COR-L47 (cell line): ENCODE measurements at places on chromosomes 6 and 20.

- no peak for DNase-seq
Observed at GRCh38 chr6:14927398-14927797, 318.5 kb upstream of the JARID2 start.

DNA sequence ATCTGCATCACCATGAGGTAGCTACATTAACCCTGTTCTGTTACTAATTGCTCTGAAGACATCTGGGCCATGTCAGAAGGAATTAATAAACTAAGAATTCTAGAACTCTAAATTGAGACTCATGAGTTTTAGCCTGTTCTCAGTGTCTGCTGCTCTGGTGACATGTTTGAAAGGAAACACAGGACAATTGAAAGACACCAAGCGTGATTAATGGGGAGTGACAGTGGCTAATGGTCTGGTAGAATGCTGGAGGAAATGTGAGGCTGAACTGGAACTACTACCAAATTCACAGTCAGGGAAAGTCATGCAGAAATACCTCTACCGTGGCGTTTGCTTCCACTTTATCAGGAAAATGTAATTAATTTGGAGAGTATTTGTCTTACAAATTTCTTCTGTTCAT, 140.0 kb downstream of the TBC1D7 start:
- DNase-seq, result no peak

DNA sequence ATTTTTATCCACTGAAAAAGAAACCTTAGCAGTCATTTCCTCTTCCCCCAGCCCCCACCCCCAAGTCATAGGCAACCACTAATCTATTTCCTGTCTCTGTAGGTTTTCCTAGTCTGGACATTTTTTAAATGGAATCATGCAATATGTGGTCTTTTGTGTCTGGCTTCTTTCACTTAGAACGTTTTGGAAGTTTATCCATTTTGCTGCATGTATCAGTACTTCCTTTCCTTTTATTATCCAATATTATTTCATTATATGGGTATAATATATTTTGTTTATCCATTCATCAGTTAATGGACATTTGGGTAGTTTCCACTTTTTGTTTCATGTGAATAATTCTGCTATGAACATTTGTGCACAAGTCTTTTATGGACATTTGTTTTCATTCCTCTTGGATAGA, 99.3 kb upstream of the BMP5 start:
- DNase-seq, result no peak

- peak; percentile 81 for DNase-seq
Observed at GRCh38 chr20:31670371-31671228, 32.9 kb downstream of the COX4I2 start.

- DNase-seq, result no peak
Observed at GRCh38 chr6:107731422-107732319, 92.4 kb downstream of the SCML4 start.

DNA sequence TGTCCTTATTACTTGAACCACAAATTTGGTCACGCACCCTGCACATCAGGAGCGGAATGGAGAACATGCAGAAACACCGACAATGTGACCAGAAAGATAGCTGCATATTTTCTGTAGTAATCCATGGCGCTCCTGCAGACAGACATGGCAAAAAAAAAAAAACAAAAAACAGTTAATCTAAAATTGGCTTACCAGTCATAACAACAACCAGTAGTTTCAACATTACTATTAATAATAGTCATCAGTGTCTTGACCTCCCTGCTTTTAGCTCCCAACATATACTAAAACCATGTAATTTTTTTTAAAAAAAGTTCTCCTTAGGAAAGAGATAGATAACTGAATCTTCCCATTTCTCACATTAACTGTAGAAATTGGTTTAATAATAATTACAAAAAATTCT, 6.8 kb downstream of the CGA start:
- no peak for DNase-seq

- no peak for DNase-seq
Observed at GRCh38 chr6:129130959-129131681, 248.2 kb downstream of the LAMA2 start.

GRCh38 chr6:101086473-101086872, 205.3 kb upstream of the ASCC3 start:
- no peak for DNase-seq

- DNase-seq, result no peak
Observed at GRCh38 chr6:35091346-35092083, 49.6 kb downstream of the TCP11 start.

DNA sequence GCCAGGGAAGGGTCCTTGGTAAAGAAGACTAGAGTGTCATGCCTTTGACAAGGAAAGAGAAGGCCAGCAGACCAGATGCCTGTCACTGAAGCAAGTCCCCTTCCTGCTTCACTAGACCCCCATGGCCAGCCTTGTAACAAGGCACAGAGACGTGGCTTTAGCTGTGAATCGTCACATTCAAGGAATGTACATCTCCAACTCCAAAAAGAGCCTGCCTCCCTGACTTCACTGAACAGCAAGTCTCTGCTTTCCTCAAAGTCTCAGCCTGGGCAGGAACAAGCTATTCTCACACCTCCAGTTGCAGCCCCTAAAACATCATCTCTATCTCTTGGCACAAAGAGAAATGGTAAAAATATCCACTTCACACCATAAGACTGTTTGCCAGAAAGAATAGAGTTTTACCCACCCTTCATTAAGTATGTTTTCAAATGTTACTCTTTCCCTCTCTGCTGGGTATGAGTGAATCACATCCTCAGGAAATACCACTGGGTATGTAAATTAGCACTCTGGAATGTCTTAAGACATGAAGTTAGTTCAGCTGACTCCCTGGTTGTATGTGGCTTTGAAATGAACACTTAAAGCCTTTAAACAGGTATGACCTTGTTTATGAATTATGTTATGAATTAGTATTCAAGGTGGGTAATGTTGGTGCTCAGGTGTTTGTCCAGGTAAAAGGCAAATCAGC, 46.4 kb upstream of the NT5E start:
- DNase-seq, result no peak

DNA sequence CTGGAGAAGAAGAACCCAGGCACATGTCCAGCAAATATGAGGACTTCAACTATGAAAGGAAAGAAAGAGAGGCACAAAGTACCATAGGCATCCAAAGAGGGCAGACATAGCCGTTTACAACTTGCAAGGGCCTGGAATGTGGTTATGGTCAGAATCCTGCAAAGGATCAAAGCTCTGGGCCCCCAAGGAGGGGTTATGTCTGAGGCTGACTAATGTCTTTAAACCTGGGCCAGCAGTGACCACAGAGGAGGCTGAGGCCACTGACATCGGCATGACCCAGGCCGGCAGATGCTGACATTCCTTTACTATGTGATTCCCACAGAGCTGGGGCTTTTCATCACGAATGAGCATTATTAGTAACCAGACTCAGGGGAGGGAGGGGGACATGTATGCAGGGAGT, 861.1 kb downstream of the DHX35 start:
- no peak for DNase-seq

DNA sequence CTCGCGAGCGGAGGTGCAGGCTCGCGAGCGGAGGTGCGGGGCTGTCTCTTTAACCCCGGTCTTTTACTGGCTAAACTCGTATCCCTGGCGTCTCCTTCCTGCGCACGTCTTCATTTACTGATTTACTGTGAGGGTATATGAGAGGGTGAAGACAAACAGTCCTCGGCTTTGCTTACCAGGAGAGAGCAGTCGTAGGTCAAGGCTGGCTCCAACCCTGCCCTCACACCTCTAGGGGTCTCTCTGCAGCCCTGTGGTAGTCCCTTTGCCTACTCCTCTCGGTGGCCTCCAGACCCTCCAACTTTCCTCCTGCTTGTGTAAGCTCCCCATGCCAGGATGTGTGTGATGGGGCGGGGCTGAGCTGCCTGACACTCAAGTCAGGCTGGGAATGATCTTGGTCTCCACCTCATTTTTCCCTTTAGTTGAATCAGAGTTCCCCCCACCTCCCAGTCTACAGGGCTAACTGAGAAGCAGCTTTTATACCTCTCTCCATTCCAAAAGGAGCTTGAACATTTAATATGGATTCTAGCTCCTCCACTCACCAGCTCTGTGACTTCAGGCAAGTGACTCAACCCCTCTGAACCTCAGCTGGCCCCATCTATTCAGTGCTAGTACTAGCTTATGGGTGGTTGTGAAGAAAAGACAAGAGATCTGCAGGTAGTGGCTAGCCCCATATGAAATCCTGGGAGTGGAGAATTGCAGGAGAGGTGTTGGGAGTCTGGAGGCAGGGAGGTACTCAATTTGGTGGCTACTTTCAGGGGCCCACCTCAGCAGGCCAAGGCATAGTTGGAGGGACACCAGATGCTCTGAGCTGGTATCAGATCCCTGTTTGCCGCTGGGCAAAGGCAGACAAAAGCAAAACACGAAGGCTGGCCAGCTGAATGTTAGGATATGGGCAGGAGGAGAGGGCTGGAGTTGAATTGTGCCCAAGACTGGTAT, 902 bp downstream of the SLC29A1 start:
- no peak for DNase-seq

DNA sequence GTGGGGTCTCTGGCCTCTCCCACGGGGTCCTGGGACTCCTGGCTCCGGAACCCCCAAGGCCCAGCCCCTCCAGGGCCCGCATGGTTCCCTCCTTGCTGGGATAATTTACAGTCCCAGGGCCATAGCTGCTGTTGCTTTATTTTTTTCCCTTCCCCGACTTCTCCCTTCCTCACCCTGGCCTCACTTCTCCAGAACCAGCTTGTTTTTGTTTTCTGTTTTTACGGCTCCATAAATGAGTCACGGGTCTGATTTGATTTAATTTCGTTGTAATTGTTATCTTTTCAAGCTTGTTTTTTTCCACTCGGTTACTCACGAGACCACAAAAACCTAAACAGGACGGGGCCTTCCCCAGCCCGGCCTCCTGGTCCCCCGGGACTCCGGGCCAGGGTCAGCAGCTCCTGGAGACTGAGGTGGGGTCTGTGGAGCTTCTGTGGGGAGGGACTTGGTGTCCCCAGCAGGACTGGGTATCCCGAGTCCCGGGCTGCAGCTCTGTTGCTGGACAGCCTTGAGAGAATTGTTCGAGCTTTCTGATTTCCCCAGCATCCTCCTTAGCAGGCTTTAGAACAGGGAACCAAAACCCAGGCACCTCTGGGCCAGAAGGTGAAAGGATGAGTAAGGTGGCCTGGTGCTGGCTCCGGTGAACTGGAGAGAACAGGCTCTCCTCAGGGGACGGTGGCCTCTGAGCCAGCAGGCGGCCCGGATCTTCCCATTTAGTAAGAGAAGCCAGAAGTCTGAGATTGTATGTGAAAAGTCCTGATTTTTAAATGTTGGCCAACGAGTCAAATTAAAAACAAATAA, 94.9 kb downstream of the CEBPB start:
- no peak for DNase-seq

DNA sequence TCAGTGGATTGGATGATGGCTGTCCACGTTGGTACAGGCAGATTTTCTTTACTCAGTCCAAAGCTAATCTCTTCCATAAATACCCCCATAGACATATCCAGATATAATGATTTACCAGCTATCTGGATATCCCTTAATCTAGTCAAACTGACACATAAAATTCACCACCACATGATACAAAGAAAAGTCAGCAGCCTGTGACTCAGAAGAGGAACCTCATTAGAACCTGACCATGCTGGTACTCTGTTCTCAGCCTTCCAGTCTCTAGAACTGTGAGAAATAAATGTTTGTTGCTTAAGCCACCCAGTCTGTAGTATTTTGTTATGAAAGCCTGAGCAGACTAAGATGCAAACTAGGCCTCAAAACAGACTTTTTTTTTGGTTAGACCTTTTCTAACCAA, 431.3 kb upstream of the RNF217 start:
- no peak for DNase-seq

DNA sequence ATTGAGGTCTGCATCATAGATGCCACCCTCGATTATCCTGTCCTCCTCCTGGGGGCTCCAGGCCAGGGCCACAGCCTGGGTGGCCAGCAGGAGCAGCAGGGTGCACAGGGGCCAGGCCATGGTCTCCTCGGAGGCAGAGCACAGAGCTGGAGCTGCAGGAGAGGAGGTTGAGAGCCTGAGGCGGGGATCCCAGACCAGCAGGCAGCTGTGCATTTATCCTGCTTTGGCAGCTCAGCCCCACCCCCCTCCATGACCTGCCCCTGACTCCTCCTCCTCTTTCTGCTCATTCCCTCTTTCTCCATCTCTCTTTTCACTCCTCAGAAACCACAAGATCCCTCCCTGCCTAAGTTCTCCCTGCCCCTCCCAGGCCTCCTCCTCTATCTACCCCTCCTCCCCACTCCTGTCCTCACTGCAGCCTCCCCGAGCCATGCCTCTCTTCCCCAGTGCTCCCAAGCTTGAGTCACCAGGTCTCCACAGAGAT, at the start of gene CST2:
Gene CST2 (minus strand): TSS at position 189 of the 481 bp plus-strand sequence. CDS start 69 bp downstream, at position 120.
- DNase-seq, result no peak

- DNase-seq, result no peak
Observed at GRCh38 chr6:167714152-167714551, 112.6 kb upstream of the AFDN start.

- DNase-seq, result peak; percentile 9
Observed at GRCh38 chr6:52020945-52021570, 66.4 kb downstream of the PKHD1 start.

GRCh38 chr6:31265926-31266325, 6.0 kb downstream of the HLA-C start:
- no peak for DNase-seq

- DNase-seq, result no peak
Observed at GRCh38 chr20:10089871-10090587, 55.2 kb downstream of the ANKEF1 start.

GRCh38 chr20:37337208-37337991, 8.5 kb upstream of the SRC start:
- DNase-seq, result no peak

DNA sequence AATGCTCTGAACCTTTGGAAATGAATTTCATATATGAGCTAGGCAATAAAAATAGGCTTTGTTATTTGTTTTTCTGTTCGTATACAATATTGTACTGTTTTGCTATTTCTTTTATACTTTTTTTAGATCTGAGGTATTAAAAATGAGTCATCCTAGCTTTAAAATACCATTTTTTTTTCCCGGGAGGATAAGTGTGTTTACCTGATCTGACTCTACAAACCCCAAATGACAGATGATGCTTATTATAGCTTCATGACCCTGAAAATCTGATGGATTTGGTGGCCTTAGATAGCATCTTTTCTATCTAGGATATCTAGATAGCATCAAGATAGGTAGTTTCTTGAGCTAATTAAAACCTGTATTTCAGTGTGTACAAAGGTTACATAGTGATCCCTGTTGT, 206.4 kb downstream of the DTNBP1 start:
- DNase-seq, result no peak

- DNase-seq, result peak; percentile 29
Observed at GRCh38 chr6:87700397-87701343, 1.4 kb downstream of the AKIRIN2 start.

DNA sequence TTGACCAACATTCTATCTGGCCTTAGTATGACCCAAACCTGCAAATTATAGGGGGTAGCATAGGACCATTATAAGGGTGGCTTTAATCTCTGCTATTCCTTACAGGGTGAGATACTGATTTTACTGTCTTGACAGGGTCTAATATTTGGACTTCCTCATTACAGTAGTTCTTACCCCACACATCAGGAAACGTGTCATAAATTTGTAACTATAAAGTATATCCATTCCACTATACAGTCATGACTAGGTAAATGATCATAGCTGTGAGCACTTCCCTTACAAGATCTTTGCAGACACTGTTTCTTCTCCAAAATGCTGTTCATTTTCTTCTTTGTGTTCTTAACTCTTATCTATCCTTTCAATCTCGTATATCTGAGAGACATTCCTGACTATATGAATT, 518.7 kb upstream of the RNF217 start:
- no peak for DNase-seq
